ENCODE measurements at places on chromosomes 1 and 21.

- no peak for DNase-seq
Measured at GRCh38 chr1:226809785-226810571, 60.4 kb upstream of the PSEN2 start.

DNA sequence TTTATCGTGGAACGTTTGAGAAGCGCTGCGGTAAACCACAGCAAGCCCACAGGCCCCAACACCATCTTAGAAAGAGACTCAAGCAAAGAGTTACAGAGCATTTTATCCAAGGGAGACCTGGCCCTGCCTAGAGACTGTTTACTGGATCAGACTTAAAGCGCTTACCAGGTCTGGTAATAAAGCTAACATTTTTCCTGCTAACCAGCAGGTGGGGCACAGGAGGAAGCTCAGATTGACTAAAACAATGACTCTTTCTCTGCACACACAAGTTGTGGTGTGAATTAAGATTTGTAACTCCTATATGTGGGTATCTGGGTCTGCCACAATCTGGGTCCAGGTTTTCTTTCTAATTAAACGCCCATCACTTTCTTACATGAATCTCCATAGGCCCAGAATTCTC, 136.5 kb upstream of the ETS2 start:
- DNase-seq, result no peak

GRCh38 chr1:12435639-12436344, 182.2 kb downstream of the DHRS3 start:
- DNase-seq, result peak; percentile 23

- DNase-seq, result no peak
Measured at GRCh38 chr21:25903607-25904006, 168.8 kb downstream of the GABPA start.

DNA sequence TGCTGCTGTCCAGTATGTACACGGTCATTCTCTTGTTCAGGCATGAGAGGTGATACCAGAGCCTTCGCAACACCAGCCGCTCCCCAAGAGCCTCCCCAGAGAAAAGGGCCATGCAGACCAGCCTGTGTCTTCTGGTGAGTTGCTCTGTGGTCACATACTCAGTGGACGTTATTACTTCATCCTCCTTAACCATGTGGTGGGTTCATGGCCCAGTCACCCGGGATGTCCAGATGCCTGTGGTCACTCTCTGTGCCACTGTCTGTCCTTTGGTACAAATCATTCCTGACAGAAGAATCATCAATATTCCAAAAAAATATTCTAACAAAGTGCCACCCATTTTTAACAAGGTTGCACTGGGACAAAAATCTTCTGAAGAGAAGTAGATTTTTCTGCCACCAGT, 8.8 kb upstream of the ZNF124 start:
- DNase-seq, result no peak

GRCh38 chr1:220775240-220775853, 11.4 kb upstream of the MTARC1 start:
- DNase-seq, result peak; percentile 45

DNA sequence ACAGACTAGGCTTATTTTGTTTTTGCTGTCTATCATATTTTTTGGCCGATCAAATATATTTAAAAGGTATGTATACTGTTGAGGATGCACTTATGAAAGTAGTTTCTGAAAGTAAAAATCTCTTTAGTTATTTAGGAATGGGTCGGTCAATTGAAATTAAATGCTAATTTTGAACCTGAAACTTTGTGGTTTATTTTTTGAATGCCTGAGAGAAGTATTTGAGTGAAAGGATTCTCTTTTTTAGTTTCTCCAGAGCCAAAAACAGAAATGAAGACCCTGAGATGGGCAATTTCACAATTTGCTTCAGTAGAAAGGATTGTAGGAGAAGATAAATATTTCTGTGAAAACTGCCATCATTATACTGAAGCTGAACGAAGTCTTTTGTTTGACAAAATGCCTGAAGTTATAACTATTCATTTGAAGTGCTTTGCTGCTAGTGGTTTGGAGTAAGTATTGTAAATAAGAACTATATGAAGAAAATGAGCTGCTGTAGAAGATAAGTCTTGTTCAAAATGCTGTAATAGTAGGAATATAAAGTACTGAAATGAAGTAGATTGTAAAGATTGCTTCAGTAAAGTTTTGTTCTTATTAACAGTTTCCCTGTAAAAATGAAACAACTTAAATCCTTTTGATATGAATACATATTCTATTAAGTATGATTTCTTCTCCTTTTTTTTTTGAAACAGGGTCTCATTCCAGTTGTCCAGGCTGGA, 11.5 kb downstream of the USP1 start:
- no peak for DNase-seq

GRCh38 chr1:239250353-239251035, 135.9 kb upstream of the CHRM3 start:
- no peak for DNase-seq

GRCh38 chr1:24154215-24154614, 11.3 kb upstream of the IL22RA1 start:
- no peak for DNase-seq

DNA sequence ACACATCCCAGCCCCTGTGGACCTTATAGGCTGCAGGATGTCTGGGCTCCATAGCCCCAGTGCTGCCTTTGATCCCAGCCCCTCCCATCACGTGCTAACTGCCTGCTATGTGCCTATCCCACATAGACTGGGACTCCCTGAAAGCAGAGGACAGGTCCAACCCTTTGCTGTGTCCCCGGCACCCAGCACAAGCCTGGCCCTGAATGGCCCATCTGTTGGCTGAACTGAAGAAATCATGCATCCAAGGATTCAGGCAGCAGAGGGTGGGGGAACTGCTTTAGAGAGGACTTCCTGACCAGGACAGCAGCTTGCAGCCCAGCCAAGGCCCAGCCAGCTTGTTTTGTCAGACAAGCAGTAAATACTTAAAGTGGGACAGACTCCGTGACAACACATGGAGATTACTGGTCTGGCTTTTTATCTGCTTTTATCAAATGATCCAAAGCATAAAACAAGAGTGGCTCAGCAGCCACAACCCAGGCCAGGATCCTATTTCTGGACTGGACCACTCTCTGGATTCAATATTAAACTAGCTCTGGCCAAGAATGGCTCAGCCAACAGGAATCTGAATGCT, 69.3 kb downstream of the GLIS1 start:
- no peak for DNase-seq

DNA sequence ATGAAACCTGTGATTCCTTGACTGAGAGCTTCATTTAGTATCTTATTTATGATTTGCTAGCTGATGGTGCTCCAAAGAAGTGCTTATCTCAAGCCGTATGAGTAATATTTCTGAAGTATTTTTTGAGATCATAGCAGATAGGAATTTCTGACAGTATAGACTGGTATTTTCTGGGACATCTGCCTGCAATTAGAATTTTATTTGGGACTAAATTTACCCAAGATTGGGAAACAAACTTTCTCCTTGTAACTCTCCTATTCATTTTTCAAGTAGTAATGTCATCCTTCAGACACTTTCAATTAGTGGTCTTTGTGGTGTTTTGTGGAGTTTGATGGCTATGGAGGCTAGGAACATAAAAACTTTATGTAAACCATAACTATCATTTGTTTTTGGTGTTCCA, 597.2 kb upstream of the ZP4 start:
- no peak for DNase-seq

DNA sequence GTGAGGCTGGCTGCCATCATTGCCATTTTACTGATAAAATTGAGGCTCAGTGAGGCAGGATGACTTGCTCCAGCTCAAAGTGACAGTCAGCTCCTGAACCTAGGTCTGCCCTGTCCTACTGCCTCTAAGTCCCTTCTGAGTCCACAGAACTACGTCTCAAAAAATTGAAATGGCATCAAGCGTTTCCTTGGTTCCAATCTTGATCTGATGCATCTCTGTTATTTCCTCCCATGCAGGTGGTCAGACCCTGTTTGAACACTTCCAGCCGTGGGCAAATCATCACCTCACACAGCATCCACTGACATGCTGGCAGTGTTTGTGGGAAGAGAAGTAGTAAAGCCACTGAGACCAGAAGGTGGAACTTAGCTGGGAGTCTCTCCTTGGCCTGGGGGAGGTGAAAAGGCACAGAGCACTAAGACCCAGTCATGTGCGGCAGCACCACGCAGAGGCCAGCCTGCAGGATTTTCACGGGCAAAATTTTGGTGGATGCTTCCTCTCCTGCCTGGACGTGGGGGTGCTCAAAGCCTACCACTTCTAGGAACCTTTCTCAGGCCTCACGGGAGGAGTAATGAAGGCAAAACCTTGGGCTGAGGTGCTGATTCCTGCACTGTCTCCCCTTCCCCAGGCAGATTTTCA, 7.8 kb upstream of the CPLANE2 start:
- no peak for DNase-seq

- no peak for DNase-seq
Measured at GRCh38 chr1:36328713-36329112, 5.3 kb upstream of the EVA1B start.

DNA sequence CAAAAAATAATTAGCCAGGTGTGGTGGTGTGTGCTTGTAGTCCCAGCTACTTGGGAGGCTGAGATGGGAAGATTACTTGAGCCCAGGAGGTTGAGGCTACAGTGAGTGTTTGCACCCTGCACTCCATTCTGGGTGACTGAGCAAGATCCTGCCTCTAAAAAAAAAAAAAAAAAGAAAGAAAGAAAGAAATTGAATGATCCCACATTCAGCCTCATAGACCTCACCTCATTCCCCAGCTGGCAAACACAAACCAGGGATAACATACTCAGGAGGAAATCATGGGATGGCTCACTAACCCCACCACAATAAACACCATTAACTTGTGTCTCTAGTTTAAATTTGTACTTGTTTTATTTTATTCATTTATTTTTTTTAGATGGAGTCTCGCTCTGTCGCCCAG, 8.5 kb downstream of the ENSA start:
- DNase-seq, result no peak

GRCh38 chr1:187665483-187665882, 836.7 kb downstream of the PLA2G4A start:
- no peak for DNase-seq

All from GM13977 (cell line).